ENCODE measurements at places on chromosomes 4 and X.

GRCh38 chr4:24988776-24989175, 42.0 kb downstream of the LGI2 start:
- DNase-seq = no peak

DNA sequence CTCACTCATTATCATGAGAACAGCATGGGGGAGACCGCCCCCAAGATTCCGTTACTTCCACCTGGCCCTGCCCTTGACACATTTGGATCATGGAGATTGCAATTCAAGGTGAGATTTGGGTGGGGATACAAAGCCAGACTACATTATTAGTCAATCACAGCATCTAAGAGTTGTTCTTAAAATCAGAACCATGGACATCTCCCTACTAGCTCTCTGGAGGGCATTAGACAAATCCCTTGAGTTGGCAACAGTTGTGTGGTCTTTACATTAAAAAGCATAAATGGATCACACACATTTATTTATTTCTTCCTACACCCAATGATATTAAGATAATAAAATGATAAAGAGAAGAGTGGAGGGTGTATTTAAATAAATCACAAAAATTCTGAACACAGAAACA, 262.8 kb upstream of the VCX start:
- no peak for DNase-seq

DNA sequence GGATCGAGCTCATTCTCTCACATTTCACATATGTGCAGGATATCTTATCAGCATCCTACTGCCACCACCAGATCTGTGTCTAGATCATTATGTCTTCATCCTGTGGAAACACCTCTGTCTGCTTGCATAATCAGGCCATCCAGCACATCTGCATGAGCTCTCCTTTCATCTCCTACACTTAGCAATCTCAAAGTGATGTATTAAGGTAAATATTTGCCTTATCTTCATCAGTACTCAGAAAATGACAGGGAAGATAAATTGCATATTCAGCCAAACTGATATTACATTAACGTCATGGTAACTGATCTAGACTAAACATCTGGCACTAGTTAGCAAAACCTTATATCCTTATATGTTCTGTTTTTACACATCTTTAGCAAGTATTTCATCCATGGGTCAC, 207.3 kb upstream of the PABPC4L start:
- no peak for DNase-seq

- DNase-seq = no peak
These were observed 170.8 kb upstream of the NUDT6 start for GRCh38 chr4:123093236-123093635.

- no peak for DNase-seq
These were observed 1050.0 kb downstream of the ADGRL3 start for GRCh38 chr4:62250100-62250499.

DNA sequence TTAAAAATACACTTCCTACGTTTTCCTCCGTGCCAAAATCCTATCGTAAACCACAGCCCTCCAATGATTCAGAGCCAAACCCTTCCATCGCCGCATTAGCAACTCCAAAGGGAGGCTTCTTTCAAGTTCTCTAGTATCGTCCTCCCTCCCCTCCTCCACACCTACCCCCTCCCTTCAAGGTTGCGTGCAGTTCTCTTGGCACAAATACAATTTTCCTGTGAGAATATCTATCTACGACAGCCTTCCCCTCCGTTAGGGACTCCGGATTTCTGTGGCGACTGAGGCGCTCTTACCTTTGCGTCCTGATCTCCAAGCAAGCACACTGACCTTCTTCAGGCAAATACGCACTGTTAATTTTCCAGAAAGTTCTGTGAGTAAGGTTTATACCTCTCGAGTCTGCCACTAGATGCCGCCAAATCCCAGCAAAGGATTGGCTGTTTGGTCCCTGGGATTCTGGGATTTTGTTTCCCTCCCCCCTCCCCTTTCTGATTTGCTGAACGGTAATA, 1.2 kb upstream of the MORF4L2 start:
- peak; percentile 74 for DNase-seq

Measured in OCI-LY7 (cell line).